ENCODE measurements at places on chromosomes 16 and 17. TPM values are rescaled to one million over a fixed set of nuclear protein-coding genes. Genes with fewer than 3 reads are reported as not detected.

DNA sequence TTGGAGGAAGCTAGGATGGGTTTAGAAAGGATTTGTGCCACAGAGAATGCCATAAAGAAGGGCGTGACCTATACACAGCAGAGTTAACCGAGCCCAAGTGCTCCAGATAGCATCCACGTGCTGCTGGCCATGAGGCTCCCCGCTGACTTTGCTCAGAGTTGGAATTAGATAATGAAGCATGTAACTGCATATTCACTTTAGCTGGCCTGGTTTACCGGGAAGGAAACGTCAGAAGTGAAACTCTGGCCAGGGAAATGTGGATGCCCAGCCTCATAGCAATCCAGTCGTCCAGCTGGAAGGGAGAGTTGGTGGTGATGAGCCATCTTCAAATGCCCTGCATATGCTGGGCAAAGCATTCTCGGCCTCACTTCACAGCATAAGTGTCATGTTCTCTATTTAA is 6.1 kb downstream of the KRT35 start:
- peaks cover 2% of the 10 kb centered on the region for H3K4me1 ChIP-seq
- no peak overlapping the region for H3K27ac ChIP-seq
- H3K4me3 ChIP-seq = no peak overlapping the region
- no peak for DNase-seq
- no peaks in the 10 kb centered on the region for H3K36me3 ChIP-seq

DNA sequence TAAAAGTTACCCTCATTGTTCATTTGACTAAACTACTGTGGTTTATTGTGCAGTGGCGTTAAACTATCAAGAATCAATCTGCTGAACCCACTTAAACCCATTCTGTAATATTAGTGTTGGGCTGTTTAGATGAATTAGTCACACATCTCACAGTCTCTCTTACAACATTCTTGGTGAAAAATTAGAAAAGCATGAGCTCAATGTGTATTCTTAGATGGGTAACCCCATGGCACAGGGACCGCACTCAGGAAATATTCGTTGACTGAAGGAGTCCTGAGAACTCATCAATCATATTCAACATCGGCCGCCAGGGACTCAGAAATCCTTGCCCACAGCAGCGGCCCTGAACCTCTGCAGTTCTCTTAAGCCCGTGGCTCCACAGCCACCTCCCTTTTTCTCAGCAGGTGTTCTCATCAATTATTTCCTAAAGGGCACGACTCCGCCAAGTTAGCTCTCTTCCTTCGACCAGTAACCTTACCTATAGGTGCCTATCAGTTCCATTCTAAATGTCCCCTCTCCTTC is 155.6 kb downstream of the STX8 start:
- H3K4me1 ChIP-seq = peaks cover 8% of the 10 kb centered on the region
- H3K27ac ChIP-seq = no peak overlapping the region
- DNase-seq = no peak
- peaks cover 26% of the 10 kb centered on the region for H3K36me3 ChIP-seq

GRCh38 chr17:13337151-13337550 is 264.6 kb downstream of the HS3ST3A1 start:
- no peak overlapping the region for H3K27ac ChIP-seq
- DNase-seq = no peak
- no peak overlapping the region for H3K4me3 ChIP-seq
- no peaks in the 10 kb centered on the region for H3K36me3 ChIP-seq

- DNase-seq = no peak
- no peaks in the 10 kb centered on the region for H3K27me3 ChIP-seq
Observed at GRCh38 chr17:60627124-60627523, 27.1 kb downstream of the PPM1D start.

GRCh38 chr17:81328978-81329926 is 34.1 kb upstream of the SLC38A10 start:
- H3K4me1 ChIP-seq = peaks cover 4% of the 10 kb centered on the region
- H3K4me3 ChIP-seq = no peak overlapping the region
- DNase-seq = no peak
- H3K36me3 ChIP-seq = no peaks in the 10 kb centered on the region
- peaks cover 15% of the 10 kb centered on the region for H3K27me3 ChIP-seq
- H3K27ac ChIP-seq = no peak overlapping the region

DNA sequence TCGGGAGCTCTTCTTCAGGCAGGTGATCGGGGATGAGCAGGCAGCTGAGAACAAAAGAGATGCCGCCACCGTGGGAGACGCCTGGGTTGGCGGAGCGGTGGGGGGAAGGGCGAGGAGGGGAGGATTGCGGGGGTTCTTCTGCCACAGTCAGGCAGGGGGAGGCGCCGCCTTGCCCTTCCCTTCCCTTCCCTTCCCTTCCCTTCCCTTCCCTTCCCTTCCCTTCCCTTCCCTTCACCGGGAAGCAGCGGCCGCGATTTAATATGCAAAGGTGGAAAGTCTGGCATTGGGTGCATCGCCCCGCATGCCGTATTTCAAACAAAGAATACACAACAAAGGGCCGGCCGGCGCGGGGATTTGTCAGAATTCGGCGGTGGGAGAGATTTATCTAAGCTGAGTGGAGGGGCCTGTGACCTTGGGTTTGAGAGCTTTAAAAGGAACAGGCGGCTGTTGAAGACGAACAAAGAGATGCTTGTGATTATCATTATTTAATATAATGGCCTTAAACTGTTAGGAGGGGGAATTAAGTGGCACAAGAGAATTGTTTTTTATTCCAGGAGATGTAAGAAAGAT is 262.3 kb upstream of the TNRC6C start:
- H3K36me3 ChIP-seq = no peaks in the 10 kb centered on the region
- no peak overlapping the region for H3K27ac ChIP-seq
- DNase-seq = no peak
- peaks cover 5% of the 10 kb centered on the region for H3K4me1 ChIP-seq

- no peaks in the 10 kb centered on the region for H3K4me1 ChIP-seq
- no peak overlapping the region for H3K27ac ChIP-seq
- no peaks in the 10 kb centered on the region for H3K27me3 ChIP-seq
- peaks cover 76% of the 10 kb centered on the region for H3K36me3 ChIP-seq
- no peak for DNase-seq
Observed at GRCh38 chr16:67731753-67732095, 12.6 kb upstream of the GFOD2 start.

DNA sequence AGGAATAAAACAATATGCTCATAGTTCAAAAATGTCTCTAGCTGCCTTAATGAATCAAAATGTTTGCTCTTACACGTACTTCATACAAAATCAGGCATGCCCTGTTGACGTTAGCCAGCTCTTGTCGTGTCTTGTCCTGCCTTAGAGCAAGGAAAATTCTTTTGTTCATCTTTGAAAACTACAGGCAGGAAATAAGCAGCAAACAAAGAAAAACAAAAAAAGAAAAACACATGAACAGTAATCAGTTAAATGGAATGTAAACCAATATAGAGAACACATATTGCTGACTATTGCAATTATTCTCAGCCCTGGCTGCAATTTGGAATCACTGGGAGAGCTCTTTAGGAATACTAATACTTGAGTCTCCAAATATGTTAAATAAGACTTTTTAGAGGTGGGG is 1.7 kb downstream of the CAPNS2 start:
- H3K27me3 ChIP-seq = peaks cover 5% of the 10 kb centered on the region
- no peaks in the 10 kb centered on the region for H3K36me3 ChIP-seq

- no peak for DNase-seq
- H3K4me1 ChIP-seq = peaks cover 60% of the 10 kb centered on the region
- H3K36me3 ChIP-seq = peaks cover 37% of the 10 kb centered on the region
- H3K4me3 ChIP-seq = no peak overlapping the region
- H3K27ac ChIP-seq = no peak overlapping the region
Observed at GRCh38 chr16:24753000-24753399, 23.5 kb downstream of the TNRC6A start.

- H3K4me1 ChIP-seq = no peaks in the 10 kb centered on the region
- no peaks in the 10 kb centered on the region for H3K36me3 ChIP-seq
- H3K27ac ChIP-seq = no peak overlapping the region
- no peak overlapping the region for H3K4me3 ChIP-seq
- H3K27me3 ChIP-seq = peaks cover 13% of the 10 kb centered on the region
Observed at GRCh38 chr16:85491798-85492294, 121.3 kb upstream of the GSE1 start.

DNA sequence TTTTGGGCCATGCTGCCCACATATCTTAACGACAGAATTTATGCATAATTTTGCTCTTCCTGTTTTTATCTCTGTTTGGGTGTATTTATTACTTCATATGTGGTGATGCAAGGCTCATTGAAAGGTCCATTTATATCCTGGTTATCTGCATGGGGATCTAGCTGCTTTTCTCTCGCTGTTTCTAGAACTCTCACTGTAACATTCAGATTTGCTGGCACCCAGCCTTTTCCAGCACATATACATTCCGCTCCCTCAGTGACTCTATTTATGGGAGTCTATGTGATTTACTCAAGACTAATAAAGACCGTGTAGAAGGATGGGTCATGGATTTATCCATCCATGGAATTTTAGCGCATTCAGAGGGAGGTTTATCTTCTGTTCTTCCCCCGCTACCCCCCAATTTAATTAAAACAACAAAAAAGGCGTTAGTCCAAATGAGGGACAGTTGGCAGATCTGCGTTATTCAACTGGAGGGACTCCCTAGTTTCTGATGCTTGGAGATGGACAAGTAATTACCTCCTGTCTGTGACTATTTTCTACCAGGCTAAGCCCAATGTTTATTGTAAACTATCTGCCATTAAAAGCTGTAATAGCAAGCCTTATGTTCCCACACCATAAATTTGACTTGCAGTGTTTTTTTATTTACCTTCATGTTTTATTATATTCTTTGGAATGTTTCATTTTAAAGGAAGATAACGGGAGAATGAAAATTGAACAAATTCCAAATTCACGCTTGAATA is 19.8 kb upstream of the MARCHF10 start:
- no peak overlapping the region for H3K27ac ChIP-seq
- no peaks in the 10 kb centered on the region for H3K36me3 ChIP-seq
- H3K27me3 ChIP-seq = peaks cover 2% of the 10 kb centered on the region
- H3K4me1 ChIP-seq = no peaks in the 10 kb centered on the region

- H3K4me3 ChIP-seq = peak overlapping the region; percentile 35
- no peaks in the 10 kb centered on the region for H3K27me3 ChIP-seq
- peaks cover 50% of the 10 kb centered on the region for H3K4me1 ChIP-seq
- peaks cover 59% of the 10 kb centered on the region for H3K36me3 ChIP-seq
Observed at GRCh38 chr16:50338371-50339231, 30.2 kb downstream of the BRD7 start.

GRCh38 chr16:1305823-1306222 is 3.6 kb upstream of the UBE2I start:
- H3K36me3 ChIP-seq = peaks cover 10% of the 10 kb centered on the region
- H3K27me3 ChIP-seq = no peaks in the 10 kb centered on the region
- DNase-seq = no peak
- H3K4me3 ChIP-seq = no peak overlapping the region
- peak overlapping the region; percentile 59 for H3K27ac ChIP-seq

Gene FOXO3B
- total RNA-seq = 7.6 TPM

Gene SMIM36
- not detected for total RNA-seq

Gene TBC1D28
- total RNA-seq = not detected

Gene PIK3R5
- 34.2 TPM for total RNA-seq

Gene PCGF2
- total RNA-seq = not detected

All from activated B cell treated with CpG ODN at 0.5 μM for 24 hours (primary cell).